ENCODE measurements at places on chromosomes 6 and 20.

DNA sequence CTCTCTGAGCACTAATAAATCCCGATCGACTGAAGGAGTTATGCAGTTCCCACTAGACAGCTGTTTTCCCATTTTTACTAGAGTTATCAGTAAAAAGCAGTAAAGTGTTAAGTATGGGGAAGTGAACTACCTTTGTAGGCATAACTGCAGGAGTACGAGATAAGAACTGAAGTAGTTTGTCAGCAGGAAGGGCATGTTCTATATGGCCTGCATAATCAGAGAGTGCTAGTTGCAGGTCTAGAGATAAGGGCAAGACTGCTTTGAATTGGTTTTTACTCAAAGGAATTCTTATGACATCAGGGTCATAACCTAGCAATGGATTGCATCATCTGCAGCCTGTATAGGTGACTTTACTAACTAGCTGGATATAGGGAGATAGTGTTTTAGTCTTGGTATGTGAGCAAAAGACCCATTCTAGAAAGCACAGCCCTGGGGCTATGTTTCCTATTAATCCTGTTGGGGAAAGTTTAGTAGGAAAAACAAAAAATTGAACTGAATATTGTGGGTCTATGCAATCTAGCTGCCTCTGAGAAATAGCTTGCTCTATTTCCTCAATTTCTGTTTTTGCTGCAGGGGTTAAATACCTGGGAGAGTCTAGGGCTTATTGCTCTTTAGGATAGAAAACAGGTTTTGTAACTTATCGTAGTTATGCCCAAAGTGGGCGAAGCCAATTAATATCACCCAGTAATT, 22.6 kb upstream of the CRISP1 start:
- peak; percentile 12 for DNase-seq

GRCh38 chr20:24773751-24774201, 175.3 kb upstream of the CST7 start:
- no peak for DNase-seq

GRCh38 chr6:167826230-167826895, 348 bp upstream of the AFDN start:
- DNase-seq, result no peak

DNA sequence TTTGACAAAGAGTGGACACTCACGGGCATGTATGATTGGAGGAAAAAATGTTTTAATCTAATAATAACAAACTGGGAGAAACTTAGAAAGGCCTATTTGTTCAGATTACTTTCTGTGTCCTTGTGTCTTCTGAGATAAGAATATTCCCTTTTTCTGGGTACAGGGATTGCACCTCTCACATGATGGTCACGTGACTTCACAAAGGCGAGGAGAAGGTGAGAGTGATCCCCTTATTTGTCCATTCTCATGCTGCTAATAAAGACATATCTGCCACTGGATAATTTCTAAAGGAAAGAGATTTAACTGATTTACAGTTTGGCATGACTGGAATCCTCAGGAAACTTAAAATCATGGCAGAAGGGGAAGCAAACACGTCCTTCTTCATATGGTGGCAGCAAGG, 989.7 kb upstream of the FLRT3 start:
- DNase-seq, result no peak

- DNase-seq, result no peak
These were observed 214.3 kb upstream of the MYLIP start for GRCh38 chr6:15914553-15914952.

GRCh38 chr6:67544851-67545452, 1090.1 kb upstream of the ADGRB3 start:
- DNase-seq, result peak; percentile 2

GRCh38 chr6:65229825-65230224, 477.2 kb downstream of the EYS start:
- DNase-seq, result no peak

DNA sequence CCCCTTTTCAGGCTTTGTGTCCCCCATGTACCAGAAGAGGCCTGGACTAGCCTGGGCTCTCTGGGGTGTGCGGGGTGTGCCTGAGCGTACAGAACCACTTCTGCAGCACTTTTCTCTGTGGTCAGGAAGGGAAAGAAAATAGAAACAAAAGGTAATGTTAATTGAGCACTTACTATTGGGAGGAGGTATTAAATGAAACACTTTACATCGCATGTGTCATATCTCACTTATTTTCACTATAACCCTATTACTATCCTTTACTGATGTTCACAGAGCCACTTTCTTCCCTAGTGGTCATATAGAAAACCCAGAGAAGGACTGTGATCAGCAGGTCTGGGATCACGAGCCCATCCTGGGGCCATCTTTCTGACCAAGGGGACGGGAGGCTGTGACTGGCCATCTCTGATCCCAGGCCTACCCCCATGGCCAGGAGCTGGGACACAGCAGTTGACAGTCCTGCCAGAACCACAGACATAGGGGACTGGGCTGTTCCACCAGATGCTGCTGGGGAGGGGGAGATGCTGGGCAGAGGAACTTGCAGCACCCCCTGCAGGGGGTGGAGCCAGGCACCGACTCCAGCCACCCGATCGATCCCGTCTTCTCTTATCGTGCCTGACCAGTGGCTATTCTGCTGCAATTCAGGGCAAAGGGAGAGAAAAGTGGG, 107.6 kb downstream of the VEGFA start:
- no peak for DNase-seq

GRCh38 chr6:56406276-56407269, 159.2 kb upstream of the COL21A1 start:
- no peak for DNase-seq

- DNase-seq, result no peak
These were observed 6.4 kb downstream of the SNPH start for GRCh38 chr20:1272368-1273100.

GRCh38 chr6:47687432-47687831, 10.9 kb upstream of the ADGRF4 start:
- no peak for DNase-seq

DNA sequence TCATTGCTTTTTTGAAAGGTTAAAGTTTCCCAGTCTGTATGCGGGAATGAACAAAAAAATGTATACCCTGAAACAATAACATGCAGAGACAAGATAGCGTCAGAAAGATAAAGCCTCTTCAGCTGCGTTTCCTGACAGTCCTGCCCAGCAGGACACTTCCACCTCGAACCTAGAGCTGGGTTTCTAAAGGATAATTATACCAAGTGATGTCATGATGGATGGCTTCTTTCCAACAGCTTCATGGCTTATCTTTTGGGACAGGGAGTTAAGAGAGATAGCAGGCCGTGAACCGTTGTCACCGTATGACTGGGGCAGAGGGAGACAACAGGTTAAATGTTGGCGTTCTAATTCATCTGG, 267.6 kb upstream of the SGK1 start:
- DNase-seq, result no peak

GRCh38 chr6:31057426-31058003, 47.2 kb downstream of the MUC22 start:
- no peak for DNase-seq

DNA sequence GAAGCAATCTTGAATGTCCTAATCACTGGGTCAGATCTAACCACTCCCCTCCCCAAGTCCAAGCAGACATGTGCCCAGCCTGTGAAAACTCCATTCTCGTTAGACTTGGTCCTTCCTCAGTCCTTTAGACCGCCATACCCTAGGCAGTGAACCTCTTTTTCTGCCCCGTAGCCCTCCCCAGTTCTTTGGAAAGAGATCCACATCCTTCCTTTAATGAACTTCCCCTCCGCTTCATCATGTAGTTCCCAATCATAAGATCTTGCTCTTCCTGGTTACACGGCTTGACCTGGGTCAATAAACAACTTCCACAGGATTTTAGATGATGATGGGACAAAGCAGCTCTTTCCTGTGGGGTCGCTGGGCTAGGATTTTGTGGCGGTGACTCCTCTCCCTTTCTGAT, 9.6 kb downstream of the AHCY start:
- DNase-seq, result no peak

Data from Jurkat, Clone E6-1 (cell line).